ENCODE measurements at places on chromosomes 2 and 18.

GRCh38 chr18:44973282-44973681 is 292.6 kb downstream of the SETBP1 start:
- no peak for DNase-seq

GRCh38 chr2:110984694-110985490 is 135.8 kb upstream of the BCL2L11 start:
- no peak for DNase-seq

GRCh38 chr18:69564602-69565001 is 163.9 kb downstream of the DOK6 start:
- no peak for DNase-seq

GRCh38 chr2:73837847-73838585 is 9.3 kb downstream of the STAMBP start:
- DNase-seq, result no peak

GRCh38 chr18:48300463-48300961 is 108.7 kb downstream of the ZBTB7C start:
- no peak for DNase-seq

DNA sequence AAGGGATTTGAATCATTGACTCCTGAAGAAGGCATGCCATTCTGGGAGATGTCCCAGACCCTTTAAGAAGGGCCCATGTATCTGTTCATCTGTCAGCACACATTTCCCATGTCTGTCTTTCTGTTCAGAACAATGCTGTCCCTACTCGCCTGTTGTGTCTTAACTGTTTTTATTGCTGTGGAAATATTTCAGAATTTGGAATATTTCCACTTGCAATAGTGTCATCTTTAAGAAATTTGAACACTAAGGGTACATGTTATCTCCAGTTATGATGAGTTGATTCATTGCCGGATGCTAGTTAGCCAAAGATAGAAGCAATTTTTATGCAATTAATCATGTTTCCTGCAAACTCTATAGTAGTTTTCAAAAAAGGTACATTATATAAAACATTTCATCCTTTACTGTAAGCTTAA is 36.9 kb upstream of the NT5C1B start:
- DNase-seq, result no peak

- DNase-seq, result no peak
Measured at GRCh38 chr18:46555213-46555612, 101.8 kb downstream of the LOXHD1 start.

Measured in GM13976 (cell line).